ENCODE measurements at places on chromosomes 2 and 18.
A peak's percentile ranks its signal among the peaks of the same experiment; 100 is the strongest.

DNA sequence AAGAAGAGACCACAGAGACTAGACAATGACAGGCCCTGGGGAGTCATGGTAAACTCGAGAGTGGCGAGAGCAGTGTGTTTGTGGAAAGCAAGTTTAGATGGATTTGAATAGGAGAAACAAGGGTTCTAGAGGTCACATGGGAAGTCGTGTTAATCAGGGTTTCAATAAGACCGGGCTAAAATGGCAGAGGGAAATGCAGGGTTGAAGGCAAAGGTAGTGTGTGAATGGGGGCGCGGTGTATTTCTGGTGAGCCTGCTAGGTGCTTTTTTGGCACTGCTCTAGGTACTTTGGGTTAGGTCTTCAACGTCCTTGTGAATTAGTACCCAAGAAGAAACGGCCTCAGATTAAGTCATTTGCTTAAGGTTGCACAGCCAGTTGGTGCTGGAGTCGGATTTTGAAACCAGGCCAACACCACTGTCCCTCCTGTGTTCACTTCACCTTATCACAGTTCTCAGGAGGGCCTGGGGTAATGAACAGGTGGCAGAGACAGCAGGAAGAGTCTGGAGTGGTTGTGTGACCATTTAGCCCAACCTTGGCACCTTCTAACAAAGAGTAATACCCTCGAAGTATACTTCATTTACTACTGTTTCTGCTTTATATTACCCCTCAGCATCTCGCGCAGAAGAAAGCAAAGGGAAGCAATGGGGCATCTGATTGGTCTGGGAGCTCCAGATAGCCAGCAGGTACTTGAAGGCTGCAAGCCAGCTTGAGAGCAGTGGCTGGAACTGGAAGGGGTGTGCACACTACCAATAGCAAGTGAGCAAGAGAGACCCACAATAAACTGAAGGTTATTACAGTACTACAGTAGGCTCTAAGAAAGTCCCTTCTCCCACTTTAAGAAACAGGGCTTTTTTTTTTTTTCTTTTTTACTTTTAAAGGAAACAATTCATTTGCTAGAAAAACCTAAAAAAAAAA lies 33.4 kb upstream of the GAREM2 start:
- no peak for DNase-seq

DNA sequence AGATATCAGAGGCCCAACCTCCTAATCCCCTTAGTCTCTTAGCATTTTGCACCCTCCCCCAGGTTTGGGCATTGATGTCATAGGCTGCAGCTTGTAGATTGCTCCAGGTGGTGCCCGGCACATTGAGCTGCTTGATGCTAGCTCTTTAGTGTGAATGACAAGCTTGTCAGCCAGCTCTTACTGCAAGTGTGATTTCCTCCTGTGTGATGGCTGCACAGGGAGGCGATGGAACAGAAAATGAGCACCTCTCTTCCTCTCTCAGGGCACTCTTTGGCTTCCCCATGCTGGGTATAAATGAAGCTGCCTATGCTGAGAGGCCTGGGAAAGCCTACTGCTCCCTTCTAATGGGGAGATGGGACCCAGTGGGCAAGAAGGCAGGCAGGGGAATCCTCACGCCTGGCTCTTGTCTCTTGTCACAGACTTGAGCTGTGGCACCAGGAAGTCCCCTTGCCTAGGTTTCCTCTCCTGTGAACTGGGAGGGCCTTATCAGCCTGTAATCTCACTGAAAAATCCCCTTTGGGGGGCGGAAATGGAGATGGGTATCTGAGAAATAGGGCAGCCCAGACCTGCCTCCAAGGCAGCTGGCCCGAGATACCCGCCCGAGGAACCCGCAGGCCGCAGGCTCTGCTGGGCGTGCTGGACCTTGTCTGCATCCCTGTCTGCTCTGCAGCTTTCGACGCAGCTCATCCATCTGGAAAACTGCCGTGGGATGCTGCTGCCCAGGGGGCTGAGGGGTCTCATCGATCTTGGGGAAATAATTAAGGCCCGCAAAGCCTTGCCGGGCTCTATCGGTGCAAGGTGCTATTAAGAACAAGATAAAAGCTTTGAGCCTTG lies 163.5 kb upstream of the CXCR4 start:
- no peak for DNase-seq

GRCh38 chr2:233088972-233089345 lies 28.8 kb downstream of the INPP5D start:
- DNase-seq = no peak

GRCh38 chr18:29780816-29781215 lies 1261.7 kb downstream of the DSC3 start:
- no peak for DNase-seq

DNA sequence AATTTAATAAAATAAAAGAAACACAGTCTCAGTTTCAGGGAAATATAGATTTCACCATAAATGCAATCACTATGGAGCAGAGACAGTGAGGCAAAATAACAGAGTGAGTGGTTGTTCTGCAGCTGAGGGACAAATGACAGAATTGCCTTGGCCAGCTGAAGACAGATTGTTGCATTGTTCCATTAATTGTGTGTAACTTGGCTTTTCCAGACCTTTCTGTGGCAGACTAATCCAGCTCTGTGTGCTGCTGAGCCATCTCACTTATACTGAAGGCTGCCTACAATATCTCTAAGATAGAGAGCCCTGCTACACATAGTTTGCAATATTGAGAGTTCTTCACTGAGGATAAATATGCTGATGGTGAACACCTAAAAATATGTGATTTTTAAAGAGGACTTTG lies 11.5 kb downstream of the LRRTM1 start:
- no peak for DNase-seq

DNA sequence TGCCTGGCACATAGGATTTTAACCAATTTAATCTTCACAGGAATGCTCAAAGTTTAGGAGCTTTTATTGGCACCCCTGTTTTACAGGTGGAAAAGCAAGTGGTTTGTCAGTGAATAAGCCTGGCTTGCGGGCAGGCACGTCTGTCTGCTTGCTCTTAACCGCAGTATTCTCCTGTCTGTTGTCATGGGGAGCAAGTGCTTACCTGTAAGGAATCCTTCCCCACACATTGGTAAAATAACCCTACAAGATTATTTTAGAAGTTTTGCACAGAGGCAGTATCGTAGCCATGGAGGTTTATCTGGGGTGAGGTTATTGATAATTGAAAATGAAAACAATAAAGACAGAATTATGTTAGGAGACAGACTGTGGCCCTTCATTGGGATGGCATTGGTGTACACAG lies 174.9 kb downstream of the AGAP1 start:
- no peak for DNase-seq

DNA sequence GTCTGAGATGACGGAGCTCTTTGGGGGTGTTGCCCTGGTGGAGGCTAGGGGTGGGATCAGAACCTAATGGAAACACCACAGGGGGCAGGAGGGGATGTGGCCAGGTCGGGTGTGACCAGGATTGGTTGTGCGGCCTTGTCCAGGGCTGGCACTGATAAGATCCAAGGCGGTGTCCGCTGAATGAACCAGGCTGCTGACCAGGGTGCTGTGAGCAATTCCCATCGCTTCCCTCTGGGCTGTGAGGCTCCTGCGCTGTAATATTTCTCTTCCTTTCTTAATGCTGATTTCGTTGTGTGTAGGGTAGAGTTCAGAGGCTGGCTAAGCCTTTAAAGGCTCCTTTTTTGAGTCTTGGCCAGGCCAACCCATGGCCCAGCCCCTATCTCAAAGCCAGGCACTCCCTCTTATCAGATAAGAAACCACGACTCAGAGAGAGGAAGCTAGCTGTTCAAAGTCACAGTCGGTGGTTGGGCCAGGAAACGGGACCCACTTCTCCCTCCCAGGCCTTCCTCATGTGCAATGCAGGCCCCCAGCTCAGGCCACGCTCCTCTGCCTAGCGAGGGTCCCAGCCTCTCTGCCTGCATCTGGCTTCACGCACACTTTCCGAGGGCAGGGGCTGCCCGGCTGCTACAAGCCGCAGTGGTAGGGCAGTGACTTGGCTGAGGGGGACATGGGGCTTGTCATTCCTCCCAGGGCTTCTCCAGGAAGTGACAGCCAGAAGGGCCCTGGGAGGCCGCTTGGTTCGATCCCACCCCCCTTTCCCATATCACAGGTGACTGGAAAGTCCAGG lies 26.0 kb upstream of the FOSL2 start:
- no peak for DNase-seq

DNA sequence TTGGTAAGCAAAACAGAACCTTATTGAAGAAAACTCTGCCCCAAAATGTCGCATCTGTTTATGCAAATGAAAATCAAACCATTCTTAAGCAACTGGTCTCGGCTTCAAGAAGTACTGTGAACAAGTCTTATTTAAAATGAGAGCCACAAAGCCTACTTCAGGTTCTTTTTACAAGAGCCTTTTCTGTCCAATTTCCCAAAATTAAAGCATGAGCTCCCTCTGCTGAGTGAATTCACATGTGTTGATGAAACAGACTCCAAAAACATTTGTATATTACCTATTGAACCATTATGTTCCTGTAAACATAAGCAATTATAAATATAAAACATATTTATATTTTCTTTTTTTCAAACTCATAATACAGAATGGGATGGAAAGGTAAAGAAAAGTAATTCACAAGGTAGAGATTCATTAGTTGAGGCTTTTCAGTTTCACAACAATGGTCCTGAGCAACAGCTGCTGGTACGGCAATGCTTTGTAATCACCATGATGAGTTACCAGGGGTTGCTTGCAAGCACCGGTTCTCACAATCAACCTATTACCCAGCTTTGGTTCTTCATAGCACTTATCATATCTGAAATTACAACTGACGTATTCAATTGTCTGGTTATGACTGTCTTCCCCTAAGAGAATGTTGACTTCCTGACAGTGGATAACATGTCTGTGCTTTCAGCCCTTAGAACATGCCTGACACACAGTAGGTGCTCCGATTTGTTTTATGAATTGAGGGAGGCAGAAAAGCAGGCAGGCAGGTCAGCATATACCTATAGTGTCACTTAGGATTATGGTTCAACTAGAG lies 108.4 kb upstream of the BZW1 start:
- DNase-seq = peak; percentile 47

DNA sequence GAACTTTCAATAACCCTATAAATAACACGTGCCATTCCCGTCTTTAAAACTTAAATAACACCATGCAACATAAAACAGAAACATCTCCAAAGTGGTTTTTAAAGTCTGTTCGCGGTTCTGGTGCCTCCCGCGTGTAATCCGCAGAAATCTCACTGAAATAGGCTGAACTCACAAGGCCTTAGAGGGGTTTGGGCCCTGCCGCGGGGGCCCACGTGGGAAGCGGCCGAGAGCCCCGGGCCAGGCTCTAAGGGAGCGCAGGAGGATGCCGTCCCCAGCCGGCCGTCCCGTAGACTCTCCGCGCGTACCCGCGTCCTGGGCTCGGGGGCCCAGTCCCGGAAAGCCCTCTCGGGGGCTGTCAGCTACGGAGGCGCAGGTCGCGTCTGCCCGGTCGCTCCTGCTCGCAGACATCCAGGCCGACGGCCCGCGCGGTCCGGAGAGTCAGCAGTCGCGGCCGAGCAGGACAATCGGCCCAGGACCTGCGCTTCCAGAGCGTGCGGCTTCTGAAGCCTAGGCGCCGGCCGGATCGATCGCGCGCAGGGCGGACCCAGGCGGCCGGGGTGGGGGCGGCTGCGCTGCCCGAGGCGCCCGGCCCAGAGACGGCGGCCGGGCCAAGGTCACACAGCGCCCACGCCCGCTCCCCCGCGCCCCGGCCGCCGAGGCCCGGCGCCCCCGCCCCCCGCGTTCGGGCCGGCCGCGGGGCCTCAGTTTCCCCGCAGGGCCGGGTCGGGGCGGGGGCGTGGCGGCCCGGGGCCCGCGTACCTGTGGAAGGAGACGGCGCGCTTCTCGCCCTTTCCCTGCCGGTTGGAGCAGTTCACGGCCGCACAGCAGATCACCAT lies 558 bp downstream of the THAP4 start:
- no peak for DNase-seq

- DNase-seq = no peak
Measured at GRCh38 chr18:56455141-56455540, 183.3 kb downstream of the TXNL1 start.

DNA sequence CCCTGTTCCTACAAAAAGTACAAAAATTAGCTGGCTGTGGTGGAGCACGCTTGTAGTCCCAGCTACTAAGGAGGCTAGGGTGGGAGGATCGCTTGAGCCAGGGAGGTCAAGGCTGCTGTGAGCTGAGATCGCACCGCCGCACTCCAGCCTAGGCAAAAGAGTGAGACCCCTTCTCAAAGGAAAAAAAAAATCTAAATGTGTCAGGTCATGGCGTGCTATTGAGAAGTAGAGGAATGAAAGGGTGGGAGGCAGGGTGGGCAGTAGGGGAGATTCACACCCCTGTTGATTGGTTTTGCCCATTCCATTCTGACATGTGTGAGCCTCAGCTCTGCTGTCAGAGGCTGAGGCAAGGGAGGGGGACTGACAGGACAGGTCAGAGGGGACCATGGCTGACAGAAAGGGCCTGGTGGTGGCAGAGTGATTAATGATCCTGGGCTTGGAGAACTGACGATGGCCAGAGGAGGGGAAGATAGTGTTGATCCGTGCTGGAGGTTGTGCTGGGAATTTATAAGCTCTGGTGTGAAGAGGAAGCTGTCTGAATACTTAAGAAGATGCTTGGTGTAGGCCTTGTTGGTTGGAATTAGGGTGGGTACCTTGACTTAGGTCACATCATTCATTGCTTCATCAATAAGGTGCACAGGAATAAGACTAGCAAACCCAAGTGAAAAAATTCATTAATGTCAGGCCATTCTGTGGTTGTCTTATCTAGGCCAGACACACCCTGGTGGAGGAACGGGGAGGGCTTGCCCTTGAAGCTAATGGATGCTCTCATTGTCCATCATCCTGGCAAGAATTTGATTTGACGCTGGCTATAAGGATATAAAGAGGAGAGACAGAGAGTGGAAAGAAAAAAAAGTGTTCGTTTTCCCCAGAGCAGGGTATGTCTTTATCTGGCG lies 19.1 kb upstream of the SMARCAL1 start:
- DNase-seq = no peak

DNA sequence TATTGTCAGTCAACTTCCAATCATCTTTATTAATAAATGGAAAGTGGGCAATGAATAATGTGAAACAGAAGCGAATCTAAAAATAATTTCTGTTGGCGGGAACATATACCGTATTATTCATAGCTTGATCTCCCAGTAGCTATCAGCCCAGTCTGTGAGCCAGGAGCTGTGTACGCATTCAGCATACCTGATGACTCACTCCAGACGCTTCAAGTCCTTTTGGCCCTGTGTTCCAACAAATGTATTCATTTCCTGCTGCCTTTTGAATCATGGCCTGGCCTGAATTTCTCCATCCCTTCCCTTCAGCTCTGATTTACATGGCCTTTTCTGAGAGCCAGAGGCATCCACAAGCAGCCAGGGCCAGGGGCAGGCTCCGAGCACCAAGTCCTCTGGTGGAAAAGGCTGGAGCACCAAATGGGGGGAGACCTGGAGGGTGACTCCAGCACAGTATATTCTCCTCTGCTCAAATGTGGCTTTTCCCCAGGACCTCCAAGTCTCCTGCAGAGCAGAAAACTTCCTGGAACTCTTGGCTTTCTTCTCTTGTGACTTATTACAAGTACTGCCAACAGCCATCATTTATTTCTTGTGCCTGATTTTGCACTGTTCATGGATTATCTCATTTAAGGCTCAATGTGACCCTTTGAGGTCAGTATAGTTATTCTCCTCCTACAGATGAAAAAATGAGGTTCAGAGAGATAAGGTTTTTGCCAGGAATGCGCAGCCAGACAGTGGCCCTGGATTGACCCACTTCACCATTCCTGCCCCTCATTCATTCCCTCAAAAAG lies 108.7 kb downstream of the EN1 start:
- no peak for DNase-seq

GRCh38 chr2:70626254-70626990 lies 72.8 kb upstream of the TGFA start:
- no peak for DNase-seq

GRCh38 chr2:179140571-179140970 lies 90.6 kb upstream of the CCDC141 start:
- no peak for DNase-seq

- no peak for DNase-seq
Measured at GRCh38 chr2:125874564-125874963, 781.4 kb upstream of the GYPC start.

GRCh38 chr2:121696410-121696930 lies 40.2 kb downstream of the NIFK start:
- no peak for DNase-seq

Measured in NCI-H1092 (cell line).